ENCODE measurements at places on chromosomes 16 and 17. TPM values are rescaled to one million over a fixed set of nuclear protein-coding genes. Genes with fewer than 3 reads are reported as not detected.

Gene TP53TG3B
- not detected for total RNA-seq

Gene OR1F1
- total RNA-seq = not detected

DNA sequence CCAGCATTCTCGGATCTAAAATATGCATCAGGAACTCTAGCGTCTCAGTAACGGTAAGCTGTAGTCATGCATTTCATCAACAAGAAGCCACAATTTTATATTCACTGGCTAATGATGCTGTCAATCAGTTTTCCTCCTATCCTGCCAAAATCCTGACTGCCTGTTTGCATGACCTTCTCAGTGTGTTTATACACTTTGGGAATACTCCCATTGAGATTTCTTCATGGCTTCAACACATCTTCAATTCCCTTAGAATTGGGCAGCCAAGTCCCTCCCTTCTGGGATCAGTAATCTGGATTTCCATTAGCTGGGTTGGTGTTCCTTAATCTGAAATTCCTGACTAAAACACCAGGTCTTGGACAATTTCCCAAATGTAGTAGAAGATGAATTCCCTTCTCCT is 348.9 kb upstream of the DYNLRB2 start:
- no peaks in the 10 kb centered on the region for H3K36me3 ChIP-seq
- H3K27me3 ChIP-seq = no peaks in the 10 kb centered on the region
- H3K27ac ChIP-seq = no peak overlapping the region
- no peaks in the 10 kb centered on the region for H3K4me1 ChIP-seq

GRCh38 chr17:4980644-4981216 is 6.7 kb downstream of the CAMTA2 start:
- H3K27ac ChIP-seq = no peak overlapping the region
- peaks cover 24% of the 10 kb centered on the region for H3K4me1 ChIP-seq
- no peak overlapping the region for H3K4me3 ChIP-seq
- H3K36me3 ChIP-seq = peaks cover 67% of the 10 kb centered on the region
- H3K27me3 ChIP-seq = no peaks in the 10 kb centered on the region

DNA sequence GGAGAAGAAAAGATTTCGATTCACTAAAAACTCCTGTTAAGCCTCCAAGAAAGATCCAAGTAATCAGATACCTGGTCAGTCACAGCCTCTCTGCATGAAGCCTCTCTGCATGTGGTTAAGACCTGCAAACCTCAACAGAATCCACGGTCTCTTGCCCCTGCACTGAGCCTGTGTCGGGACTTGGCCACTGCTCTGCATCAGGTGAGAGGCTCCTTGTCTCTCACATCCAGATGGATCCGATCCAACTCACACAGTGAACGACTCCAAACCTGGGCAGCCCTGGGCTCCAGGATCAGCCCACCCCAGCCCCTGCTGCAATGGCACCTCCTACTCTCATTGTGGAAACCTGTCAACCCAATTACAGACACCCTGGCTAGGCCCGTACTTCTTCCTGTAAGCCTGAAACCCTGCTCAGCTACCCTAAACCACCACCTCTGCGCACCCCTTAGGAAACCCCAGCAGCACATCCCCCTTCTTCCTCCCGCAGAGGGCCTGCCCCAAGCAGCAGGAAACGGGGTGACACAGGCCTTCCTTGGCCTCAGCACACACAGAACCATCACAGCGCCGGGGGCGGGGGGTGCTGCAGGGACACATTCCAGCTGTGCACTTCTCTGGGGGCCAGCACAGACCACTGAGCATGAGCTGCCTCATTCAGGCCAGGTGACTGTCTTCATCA is 129.5 kb downstream of the ANKRD11 start:
- peaks cover 98% of the 10 kb centered on the region for H3K4me1 ChIP-seq
- H3K27me3 ChIP-seq = no peaks in the 10 kb centered on the region
- H3K36me3 ChIP-seq = peaks cover 8% of the 10 kb centered on the region
- H3K4me3 ChIP-seq = peak overlapping the region; percentile 19
- DNase-seq = peak; percentile 65
- peak overlapping the region; percentile 7 for H3K27ac ChIP-seq

GRCh38 chr16:6362321-6362720 is 970.3 kb upstream of the RBFOX1 start:
- H3K27me3 ChIP-seq = no peaks in the 10 kb centered on the region
- H3K4me1 ChIP-seq = no peaks in the 10 kb centered on the region
- DNase-seq = no peak
- no peak overlapping the region for H3K4me3 ChIP-seq
- H3K27ac ChIP-seq = no peak overlapping the region
- H3K36me3 ChIP-seq = no peaks in the 10 kb centered on the region

Gene IGFBP4
- total RNA-seq = 2.6 TPM

DNA sequence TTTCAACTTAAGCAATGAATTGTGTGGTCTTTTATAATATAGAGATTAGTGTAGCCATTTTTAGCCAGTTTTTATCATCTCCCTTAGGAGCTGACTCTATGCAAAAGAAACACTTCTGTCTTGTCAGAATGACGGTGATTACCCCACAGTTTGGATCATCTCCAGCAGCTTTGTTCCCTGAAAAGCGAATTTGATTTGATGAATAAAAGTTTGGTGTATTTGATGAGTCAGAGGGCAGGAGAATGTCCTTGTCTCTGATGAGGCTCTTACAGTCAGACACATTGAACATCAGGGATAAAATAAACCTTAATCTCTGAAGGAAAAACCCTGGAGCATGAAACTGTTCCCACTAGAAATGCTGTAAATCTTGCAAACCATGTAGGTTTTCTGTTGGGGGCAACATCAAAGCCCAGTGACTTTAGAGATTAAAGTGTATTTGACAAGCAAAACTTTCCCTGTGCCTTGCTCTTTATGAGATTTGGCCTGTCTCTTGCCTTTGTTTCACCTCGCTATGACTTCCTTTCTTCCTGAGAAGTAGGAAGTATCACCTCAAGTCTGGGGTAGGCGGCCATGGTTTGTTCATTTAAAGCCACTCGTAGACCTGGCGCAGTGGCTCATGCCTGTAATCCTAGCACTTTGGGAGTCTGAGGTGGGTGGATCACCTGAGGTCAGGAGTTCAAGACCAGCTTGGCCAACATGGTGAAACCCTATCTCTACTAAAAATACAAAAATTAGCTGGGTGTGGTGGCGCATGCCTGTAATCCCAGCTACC is 209.3 kb downstream of the FTO start:
- DNase-seq = no peak
- no peaks in the 10 kb centered on the region for H3K27me3 ChIP-seq
- H3K36me3 ChIP-seq = no peaks in the 10 kb centered on the region
- H3K27ac ChIP-seq = no peak overlapping the region
- peaks cover 19% of the 10 kb centered on the region for H3K4me1 ChIP-seq
- H3K4me3 ChIP-seq = no peak overlapping the region

DNA sequence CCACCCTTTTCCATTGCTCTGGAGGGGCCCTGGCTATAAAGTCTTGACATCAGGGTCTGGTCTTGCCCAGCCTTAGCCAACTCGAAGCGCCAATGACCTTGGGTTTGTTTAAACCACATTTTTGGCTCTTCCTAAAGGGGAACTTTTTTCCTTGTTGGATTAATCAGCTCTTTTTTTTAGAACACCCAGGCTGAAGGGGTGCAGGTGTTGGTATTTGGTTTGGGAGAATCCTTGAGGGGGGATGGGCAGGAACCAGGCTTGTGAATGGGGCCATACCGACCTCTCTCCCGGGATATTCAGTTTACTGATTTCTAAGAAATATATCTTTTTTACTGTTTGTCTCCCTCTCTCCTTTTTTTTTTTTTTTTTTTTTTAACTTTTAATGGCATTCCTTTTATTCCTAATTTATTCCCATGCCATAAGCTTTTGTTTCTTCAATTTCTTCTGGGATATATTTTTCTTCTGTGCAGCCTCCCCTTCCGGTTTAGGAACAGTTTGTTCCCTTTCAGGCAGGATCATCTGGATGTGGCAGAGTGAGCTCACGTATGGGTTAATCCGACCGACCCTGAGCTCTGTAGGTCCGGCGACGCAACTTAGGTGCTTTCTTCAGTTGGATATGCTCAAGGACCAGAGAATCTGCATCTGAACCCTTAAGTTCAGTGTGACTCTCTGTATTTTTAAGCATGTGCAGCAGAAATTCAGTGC is 129.5 kb downstream of the ABCC6 start:
- H3K27me3 ChIP-seq = no peaks in the 10 kb centered on the region
- DNase-seq = no peak
- H3K4me1 ChIP-seq = no peaks in the 10 kb centered on the region
- H3K27ac ChIP-seq = no peak overlapping the region
- no peak overlapping the region for H3K4me3 ChIP-seq

GRCh38 chr17:68573338-68573737 is 27.8 kb downstream of the FAM20A start:
- H3K36me3 ChIP-seq = no peaks in the 10 kb centered on the region
- H3K4me1 ChIP-seq = no peaks in the 10 kb centered on the region

DNA sequence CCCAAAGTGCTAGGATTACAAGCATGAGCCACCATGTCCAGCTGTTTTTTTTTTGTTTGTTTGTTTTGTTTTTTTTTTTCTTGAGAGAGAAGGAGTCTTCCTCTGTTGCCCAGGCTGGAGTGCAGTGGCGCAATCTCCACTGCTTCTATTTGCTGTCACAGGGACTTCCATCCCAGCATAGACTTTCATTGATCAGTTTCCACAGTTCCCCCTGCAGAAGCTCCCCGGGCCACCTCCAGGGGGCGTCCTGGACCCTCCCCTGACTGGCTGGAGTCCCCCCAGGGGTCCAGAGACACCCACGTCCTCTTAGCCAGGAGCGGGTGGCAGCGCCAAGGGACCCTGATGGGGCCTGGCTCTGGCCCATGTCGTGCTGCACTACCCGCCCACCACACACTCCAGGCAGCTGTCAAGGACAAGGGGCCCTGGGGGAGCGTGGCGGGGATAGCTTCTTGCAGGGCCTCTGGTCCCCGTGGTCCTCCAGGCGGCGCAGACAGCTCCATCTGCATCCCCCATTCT is 3.1 kb upstream of the NPW start:
- no peak for DNase-seq
- peaks cover 15% of the 10 kb centered on the region for H3K4me1 ChIP-seq
- H3K4me3 ChIP-seq = no peak overlapping the region
- H3K27me3 ChIP-seq = peaks cover 22% of the 10 kb centered on the region
- no peaks in the 10 kb centered on the region for H3K36me3 ChIP-seq
- no peak overlapping the region for H3K27ac ChIP-seq

DNA sequence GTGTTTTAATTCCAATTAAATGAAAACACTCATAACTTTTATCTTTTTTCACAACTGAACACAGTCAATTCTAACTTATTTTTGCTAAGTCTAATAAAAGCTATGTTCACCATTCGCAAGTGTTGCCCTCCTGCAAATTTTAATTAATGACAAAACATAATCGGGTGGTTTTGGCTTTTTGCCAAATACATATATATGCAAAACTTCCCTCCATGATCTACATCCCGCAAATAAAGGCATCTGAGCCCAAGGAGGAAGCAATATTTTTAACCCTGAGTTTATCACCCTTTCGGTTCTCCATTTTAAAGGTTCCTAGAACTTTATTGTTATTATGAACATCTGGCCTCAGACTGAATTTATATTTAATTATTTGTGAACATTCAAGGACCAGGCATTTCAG is 507.9 kb downstream of the CDH13 start:
- H3K36me3 ChIP-seq = no peaks in the 10 kb centered on the region
- H3K4me1 ChIP-seq = peaks cover 9% of the 10 kb centered on the region
- DNase-seq = no peak
- no peaks in the 10 kb centered on the region for H3K27me3 ChIP-seq
- H3K4me3 ChIP-seq = no peak overlapping the region

- H3K27me3 ChIP-seq = no peaks in the 10 kb centered on the region
- peaks cover 7% of the 10 kb centered on the region for H3K36me3 ChIP-seq
- H3K4me3 ChIP-seq = no peak overlapping the region
- no peak for DNase-seq
- peaks cover 26% of the 10 kb centered on the region for H3K4me1 ChIP-seq
- H3K27ac ChIP-seq = no peak overlapping the region
These were observed 4.0 kb upstream of the PLEKHG4 start for GRCh38 chr16:67275321-67275720.

- no peaks in the 10 kb centered on the region for H3K36me3 ChIP-seq
- no peak for DNase-seq
- H3K27me3 ChIP-seq = no peaks in the 10 kb centered on the region
- no peak overlapping the region for H3K4me3 ChIP-seq
- H3K4me1 ChIP-seq = peaks cover 3% of the 10 kb centered on the region
These were observed 12.9 kb downstream of the MXRA7 start for GRCh38 chr17:76697702-76698465.

Gene CMTM2
- not detected for total RNA-seq

Gene ITGAX
- total RNA-seq = 6.0 TPM

Gene VMO1
- not detected for total RNA-seq

Gene ZNF48
- total RNA-seq = 3.5 TPM

GRCh38 chr17:43591779-43592562 is 45.8 kb upstream of the ETV4 start:
- no peak overlapping the region for H3K4me3 ChIP-seq
- H3K27me3 ChIP-seq = no peaks in the 10 kb centered on the region
- H3K36me3 ChIP-seq = no peaks in the 10 kb centered on the region
- no peak overlapping the region for H3K27ac ChIP-seq
- DNase-seq = no peak
- H3K4me1 ChIP-seq = no peaks in the 10 kb centered on the region

DNA sequence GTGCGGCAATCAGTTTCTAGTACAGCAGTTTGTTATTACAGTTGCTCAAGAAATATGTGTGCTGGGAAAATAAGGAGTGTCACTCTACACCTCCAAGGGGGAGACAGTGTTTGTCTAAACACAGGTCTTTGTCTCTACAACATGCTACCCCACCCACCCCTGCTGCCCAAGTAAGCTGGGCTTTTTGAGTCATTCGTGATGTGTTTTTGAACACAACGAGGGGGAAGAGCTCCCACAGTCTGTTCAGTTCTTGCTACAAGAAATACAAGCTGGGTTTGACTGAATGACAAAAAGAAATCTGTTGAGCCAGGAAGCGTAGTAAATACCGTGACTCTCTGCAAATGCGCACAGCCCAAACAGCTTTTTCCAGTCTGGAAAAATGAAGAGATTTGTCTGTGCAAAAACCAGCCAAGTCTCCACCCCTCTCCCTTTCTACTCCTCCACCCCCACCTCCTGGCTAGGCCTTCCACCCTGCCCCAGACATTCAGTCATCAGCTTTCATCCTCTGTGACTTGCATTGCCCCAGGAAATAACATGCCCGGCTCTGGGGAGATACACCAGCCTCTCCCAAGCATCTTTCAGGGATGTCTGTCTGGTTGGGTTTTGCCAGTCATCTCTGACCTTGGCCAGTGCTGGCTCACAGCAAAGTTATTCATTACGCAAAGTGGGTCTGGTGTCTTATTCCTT is 25.7 kb downstream of the CHD9 start:
- no peaks in the 10 kb centered on the region for H3K36me3 ChIP-seq
- no peak for DNase-seq
- no peaks in the 10 kb centered on the region for H3K27me3 ChIP-seq
- no peaks in the 10 kb centered on the region for H3K4me1 ChIP-seq

All from CD4-positive, alpha-beta T cell (primary cell).